ENCODE measurements at places on chromosomes 13 and 19.
A peak's percentile ranks its signal among the peaks of the same experiment; 100 is the strongest.

- DNase-seq = no peak
Observed at GRCh38 chr13:26623125-26623524, 65.6 kb downstream of the WASF3 start.

GRCh38 chr19:48152551-48152950 is 17.6 kb downstream of the LIG1 start:
- DNase-seq = peak; percentile 86

- no peak for DNase-seq
Observed at GRCh38 chr13:108985166-108985565, 355.8 kb downstream of the MYO16 start.

DNA sequence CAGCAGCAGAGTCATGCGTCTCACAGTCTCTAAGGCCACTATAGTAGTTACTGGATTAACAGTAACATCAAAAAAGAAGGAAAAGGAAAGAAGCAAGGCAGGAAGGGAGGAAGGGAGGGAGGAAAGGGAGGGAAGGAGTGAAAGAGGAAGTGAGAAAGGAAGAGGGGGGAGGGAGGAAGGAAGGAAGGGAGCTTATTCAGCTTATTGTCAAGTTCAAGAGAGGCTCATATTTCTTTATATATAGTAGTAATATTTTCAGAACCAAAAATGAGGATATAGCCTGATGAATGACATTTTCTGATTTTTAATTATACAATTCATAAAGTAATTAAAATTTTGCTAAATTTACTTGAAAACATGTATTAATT is 17.7 kb upstream of the RUBCNL start:
- no peak for DNase-seq

GRCh38 chr13:26502826-26503225 is 54.7 kb upstream of the WASF3 start:
- peak; percentile 85 for DNase-seq

Measured in KBM-7 (cell line).